NCI-H1930 (cell line): ENCODE measurements at places on chromosomes 13 and 19.

- DNase-seq, result no peak
These were observed 30.8 kb upstream of the FFAR2 start for GRCh38 chr19:35417278-35417677.

GRCh38 chr13:26326562-26326961 lies 72.6 kb downstream of the CDK8 start:
- no peak for DNase-seq

DNA sequence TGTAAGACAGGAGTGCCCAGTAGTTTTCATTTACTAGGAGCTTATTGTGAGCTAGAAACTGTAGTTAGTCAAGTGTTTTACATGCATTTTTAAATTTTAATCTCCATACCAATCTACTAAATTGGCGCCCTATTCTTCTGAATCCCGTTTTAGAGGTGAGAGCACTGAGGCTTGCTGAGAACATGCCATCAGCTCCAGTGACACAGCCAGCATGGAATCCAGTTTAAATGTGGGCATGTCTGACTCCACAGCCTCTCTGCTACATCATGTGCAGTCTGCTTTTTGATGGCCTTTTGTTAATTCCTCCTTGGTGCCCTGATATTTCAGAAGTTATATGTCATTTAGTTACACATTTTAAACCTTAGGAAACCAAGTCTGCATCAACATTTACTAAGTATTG lies 325.4 kb downstream of the DLEU7 start:
- no peak for DNase-seq

DNA sequence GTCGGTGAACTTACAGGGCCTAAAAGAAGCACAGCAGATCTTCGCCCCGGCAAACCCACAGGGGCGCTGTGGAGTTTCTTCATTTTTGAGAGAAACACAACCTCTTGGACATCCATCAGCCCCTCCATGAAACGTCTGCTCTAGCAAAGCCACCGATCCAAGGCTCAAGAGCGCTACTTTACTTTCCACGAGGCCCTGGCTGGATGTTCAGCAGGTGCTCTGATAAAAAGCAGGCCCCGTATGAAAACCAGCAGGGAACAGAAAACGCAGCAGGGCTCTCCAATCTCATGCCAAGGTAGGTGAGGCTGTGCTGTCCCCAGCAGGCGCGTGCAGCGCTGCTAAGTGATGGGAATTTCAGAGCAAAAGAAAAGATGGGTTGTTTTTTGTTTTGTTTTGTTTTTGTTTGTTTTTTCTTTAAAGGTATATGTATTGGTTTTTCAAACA lies 86.7 kb downstream of the IRS2 start:
- no peak for DNase-seq

DNA sequence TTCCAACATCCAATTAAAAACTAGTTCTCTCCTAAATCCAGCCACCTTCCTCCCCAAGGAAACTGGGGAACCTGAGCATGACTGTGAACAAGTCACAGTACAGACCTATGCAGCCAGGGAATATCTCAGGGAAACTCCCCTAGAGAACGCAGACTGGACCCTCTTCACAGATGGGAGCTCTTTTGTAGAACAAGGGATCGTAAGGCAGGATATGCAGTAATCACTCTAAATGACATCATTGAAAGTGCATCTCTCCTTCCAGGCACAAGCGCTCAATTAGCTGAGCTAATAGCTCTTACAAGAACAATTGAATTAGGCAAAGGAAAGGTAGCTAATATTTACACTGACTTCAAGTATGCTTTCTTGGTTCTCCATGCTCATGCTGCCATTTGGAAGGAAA lies 1331.7 kb downstream of the UQCRFS1 start:
- no peak for DNase-seq

DNA sequence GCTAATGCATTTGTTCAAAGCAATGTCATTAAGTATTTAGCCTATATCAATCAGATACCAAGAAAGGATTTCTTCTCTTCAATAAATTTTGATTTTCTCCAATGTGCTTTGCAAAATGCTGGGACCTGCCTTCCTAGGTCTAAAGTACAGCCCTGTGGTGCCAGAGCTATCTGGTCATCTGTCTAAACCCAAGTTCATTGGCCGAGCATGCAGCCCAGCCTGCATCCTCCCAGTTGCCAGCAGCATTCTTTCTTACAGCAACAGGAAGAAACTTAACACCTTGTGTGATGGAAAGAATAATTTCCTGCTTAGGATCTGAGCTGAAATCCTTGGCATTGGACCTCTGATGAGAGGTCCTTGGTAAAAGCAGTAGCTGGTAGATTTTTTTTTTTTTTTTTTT lies 310.0 kb downstream of the RBM26 start:
- no peak for DNase-seq

GRCh38 chr13:49046519-49046918 lies 70.8 kb downstream of the FNDC3A start:
- DNase-seq, result no peak

DNA sequence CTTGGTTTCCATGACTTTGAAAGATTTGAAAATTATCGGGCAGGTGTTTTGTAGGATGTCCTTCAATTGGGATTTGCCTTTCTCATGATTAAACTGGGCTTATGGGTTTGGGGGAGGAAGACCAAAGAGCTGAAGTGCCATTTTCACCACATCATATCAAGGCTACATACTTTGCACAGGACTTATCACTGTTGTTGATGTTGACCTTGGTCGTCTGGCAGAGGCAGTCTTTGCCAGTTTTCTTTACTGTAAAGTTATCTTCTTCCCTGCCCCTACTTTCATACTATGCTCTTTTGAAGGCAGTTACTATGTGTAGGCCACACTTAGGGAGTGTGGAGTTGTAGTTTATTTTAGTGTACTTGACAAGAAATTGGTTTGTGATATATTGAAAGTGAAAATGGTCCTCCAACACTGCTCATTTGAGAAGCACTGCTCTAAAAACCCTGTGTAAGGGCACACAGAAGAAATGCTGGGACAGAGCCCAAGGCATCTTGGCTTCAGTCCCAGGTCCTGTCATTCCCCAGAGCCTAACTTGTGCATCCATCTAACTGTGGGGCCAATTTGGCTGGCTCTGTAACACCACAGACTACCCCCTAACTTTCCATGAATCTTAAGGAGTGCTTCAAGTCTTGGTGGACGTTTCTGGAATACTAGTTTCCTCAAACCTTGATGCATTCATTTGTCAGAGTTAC lies 384.9 kb downstream of the KCNRG start:
- DNase-seq, result no peak

DNA sequence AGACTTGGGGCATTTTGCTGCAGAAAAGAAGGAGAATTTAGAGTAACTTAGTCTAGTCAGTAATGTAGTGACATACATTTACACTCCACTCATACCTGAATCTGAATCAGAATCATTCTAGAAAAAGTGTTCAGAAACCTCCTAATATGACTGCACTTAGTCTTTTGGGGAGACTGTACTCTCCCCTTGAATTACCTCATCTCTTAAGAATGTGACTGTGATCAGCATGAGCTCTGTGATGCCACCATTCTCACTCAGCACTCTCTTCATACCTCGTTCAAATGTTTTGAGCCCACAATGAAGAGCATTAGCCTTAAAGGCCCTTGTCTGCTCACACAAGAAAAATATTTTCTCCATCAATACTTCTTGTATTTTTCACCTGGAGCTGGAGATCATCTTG lies 229.4 kb downstream of the FGF14 start:
- no peak for DNase-seq
